ENCODE measurements at places on chromosomes 11 and 22.

DNA sequence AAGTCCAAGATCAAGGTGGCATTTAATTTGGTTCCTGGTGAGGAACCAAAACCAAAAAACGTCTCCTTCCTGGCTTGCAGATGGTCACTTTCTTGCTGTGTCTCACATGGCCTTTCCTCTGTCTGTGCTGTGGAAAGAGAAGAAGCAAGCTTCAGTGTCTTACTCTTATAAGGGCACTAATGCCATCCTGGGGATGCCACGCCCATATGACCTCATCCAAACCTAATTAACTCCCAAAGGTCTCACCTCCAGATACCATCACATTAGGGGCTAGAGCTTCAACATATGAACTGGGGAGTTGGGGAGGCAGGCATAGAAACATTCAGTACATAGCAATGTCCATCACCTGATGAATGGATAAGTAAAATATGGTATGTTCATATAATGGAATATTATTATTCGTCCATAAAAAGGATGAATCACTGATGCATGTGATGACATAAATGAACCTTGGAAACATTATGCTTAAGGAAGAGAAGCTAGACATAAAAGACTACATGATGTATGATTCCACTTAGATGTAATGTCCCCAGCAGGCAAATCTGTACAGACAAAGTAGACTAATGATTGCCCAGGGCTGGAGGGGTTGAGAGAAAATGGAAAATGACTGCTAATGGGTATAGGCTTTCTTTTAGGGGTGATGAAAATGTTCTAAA, 78.6 kb upstream of the B3GNT6 start:
- no peak for DNase-seq

- no peak for DNase-seq
Observed at GRCh38 chr11:12172493-12173013, 62.2 kb downstream of the MICAL2 start.

- no peak for DNase-seq
Observed at GRCh38 chr11:128341280-128342248, 245.8 kb downstream of the ETS1 start.

DNA sequence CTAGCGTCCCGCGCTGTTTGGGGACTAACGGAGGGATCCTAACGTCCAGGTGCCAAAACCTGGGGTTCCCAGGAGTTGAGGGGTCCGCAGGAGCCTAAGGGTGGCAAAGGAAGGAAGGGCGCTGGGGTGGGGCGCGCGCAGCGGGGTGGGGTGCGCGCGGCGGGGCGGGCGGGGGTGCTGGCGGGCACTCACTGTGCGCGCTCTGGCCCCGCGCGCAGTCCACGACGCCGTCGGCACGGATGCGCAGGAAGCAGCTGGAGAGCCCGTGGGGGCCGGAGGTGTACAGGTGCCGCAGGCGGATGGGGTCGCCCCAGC, 412 bp downstream of the FGF19 start:
- DNase-seq = no peak

- no peak for DNase-seq
Observed at GRCh38 chr11:66112601-66113499, 42.8 kb downstream of the PACS1 start.

DNA sequence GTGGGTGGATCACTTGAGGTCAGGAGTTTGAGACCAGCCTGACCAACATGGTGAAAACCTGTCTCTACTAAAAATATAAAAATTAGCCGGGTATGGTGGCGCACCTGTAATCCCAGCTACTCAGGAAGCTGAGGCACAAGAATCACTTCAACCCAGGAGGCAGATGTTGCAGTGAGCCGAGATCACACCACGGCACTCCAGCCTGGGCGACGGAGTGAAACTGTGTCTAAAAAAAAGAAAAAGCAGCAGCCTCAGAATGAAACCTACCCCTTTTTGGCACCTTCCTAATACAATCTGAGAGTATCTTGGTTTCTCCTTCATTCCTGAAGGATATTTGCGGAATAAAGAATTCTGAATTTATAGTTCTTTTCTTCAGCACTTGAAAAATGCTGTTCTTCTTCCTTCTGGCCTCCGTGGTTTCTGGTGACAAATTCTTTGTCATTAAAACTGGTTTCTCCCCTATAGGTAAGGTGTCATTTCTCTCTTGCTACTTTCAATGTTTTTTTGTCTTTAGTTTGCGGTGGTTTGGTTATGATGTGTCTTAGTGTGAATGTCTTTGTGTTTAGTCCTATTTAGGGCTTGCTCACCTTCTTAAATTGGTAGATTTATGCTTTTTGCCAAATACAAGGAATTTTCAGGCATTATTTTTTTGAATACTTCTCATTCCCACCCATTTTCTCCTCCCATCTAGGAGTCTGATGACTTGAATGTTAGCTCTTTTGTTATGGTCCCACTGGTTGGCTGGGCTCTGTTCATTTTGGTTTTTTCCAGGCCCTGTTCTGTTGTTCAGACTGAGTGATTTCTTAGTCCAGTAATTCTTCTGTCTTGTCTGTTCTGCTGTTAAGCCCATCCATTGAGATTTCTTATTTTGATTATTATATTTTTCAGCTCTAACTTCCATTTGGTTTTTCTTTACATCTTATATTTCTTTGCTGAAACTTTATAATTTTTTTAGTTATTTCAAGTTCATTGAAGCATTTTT, 15.4 kb downstream of the ASRGL1 start:
- no peak for DNase-seq

- DNase-seq = no peak
Observed at GRCh38 chr11:12215181-12215593, 104.8 kb downstream of the MICAL2 start.

GRCh38 chr22:35316751-35317150, 17.1 kb downstream of the TOM1 start:
- no peak for DNase-seq

DNA sequence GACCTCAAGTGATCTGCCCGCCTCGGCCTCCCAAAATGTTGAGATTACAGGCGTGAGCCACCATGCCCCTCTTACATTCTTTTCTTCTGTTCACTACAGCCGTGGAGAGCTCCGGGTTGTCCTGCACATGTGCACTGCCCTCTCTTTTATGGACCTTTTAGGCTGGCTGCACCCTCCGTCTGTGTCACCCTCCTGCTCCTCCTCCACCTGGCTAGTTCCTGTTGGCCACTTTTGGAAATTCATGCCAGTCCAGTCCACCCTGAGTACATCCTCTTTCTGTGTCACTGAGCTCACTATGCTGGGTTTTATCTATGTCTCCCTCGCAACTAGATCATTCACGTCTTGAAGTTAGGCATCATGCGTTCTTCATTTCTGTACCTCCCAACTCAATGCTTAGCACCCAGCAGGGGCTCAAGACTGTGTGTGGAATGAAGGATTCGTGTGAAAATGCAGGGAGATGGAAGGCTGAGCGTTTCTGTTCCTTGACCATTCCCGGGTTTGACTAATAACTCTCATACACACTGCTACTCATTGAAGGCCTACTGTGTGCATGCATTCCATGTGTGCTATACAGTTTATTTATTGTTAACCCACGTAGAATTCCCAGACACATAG, 60.6 kb downstream of the PTPRJ start:
- no peak for DNase-seq

DNA sequence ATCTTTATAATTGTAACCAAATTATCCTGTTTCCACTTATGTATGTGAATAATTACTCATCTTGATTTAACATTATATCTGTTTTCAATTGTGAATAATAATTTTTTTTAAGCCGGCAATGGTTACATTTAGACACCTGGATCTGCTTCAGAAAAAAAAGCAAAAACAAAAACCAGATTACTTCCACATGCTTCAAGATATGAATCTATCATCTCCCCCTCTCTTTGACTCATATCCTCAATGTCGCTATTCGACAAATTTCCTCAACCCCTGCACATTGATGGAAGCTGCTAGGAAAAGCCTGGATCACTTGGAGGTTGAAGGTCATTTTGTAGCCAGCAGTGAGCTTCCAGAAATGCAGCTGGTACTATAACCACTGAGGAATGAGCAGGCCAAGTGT, 42.7 kb downstream of the SLC1A2 start:
- DNase-seq = no peak

GRCh38 chr11:132556316-132556715, 976.0 kb downstream of the OPCML start:
- no peak for DNase-seq

- DNase-seq = no peak
Observed at GRCh38 chr11:100593291-100593690, 93.8 kb upstream of the ARHGAP42 start.

DNA sequence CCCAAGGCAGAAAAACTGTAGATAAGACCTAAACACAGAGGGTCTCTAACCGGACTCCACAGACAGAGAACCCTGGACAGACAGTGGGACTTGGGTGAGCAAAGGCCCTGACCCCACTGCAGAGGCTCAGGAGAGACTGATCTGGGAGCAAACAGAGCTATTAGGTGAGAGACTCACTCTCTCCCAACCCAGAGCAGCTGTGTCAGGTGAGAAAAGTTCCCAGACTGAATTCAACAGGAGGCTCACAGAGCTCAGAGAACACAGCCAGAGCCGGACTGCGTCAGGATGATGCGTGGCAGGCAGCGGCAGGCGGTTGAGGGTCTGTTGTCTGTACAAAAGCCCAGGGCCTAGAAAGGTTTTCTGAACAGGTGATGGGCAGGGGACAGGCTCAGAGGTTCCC, 5.5 kb downstream of the RFPL2 start:
- DNase-seq = no peak

GRCh38 chr11:101113540-101113939, 16.1 kb downstream of the PGR start:
- no peak for DNase-seq

DNA sequence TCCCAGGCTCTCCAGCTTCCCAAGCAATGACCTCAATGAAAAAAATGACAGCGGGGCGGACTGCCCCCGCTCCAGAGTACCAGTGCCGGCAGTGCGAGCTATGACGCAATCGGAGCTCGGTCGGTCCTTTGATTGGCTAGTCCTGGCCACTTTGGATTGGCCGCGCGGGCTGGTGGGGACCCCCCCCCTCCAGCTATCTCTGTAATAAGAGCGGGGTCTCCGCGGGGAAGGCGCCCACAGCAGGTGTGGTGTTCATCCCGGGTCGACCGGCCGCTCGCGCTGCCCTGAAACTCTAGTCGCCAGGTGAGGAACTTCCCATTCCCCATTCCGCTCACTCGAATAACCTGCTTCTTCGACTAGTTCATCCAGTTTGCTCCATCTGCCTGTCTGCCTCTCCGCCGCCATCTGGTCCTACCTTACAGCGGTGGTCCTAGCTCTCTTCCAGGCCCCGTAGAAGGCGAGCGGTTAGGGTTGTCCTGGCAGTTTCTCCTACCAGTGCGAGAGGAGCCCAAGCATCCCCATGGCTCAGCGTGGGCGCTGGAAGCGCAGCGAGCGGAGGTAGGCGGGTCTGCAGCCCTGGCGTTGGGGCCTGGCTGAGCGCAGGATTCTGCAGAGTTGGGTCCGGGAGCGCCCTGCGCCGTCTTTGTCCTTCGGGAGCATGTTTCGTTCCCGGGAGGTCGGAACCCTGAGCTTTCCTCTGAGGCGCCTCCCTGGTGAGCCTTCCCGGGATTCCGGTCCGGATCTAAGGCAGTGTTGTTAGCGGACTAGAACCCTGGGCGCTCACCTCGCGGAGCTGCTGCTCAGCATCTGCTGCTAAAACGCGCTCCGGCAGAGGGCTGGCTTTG, at the start of gene CALCB:
Gene CALCB (plus strand): TSS at position 233 of the 845 bp plus-strand sequence. CDS start 1,126 bp downstream, outside the sequence.
- no peak for DNase-seq

GRCh38 chr11:31884080-31884479, 73.0 kb upstream of the PAX6 start:
- DNase-seq = no peak

DNA sequence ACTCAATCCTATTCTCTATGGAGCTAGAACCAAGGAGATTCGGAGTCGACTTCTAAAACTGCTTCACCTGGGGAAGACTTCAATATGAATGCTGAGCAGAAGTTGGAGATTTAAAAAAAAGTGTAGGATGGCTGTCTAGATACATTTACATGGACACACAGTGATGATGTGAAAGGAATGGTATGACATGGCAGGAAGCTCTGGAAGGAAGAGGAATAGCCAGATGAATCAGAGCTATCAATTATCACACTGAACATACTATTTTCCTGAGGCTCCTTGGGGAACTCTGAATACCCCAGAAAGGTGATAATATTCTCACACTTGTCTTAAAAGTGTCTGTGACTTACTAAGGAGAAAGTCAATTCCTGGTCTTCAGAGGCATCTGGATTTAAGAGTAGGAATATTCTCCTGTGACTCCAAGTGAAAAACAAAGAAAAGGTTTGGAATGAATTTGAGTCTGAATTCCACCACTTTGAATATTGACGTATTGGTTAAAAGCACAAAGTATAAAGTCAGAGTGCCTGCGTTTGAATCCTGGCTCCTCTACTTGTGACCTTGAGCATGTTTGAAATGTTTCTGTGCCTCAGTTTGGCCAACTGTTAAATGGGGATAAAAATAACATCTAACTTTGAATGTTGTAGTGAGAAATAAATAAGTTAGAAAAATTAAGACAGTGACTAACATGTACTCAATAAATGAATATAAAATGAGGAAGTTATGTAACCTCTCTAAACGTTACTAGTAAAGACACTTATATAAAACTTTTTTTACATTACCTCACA, 1.3 kb downstream of the OR52D1 start:
- DNase-seq = no peak

GRCh38 chr22:25570486-25570885, 6.0 kb downstream of the GRK3 start:
- no peak for DNase-seq

DNA sequence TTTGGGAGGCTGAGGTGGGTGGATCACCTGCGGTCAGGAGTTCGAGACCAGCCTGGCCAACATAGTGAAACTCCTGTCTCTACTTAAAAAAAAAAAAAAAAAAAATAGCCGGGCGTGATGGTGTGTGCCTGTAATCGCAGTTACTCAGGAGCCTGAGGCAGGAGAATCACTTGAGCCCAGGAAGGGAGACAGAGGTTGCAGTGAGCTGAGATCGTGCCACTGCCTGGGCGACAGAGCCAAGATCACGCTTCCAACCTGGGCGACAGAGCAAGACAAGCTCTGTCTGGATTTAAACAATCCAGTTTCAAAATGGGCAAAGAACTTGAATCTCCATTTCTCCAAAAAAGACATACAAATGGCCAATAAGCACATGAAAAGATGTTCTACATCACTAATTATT, 12.5 kb downstream of the LMO2 start:
- no peak for DNase-seq

- DNase-seq = no peak
Observed at GRCh38 chr11:67337257-67337656, 16.1 kb downstream of the POLD4 start.

DNA sequence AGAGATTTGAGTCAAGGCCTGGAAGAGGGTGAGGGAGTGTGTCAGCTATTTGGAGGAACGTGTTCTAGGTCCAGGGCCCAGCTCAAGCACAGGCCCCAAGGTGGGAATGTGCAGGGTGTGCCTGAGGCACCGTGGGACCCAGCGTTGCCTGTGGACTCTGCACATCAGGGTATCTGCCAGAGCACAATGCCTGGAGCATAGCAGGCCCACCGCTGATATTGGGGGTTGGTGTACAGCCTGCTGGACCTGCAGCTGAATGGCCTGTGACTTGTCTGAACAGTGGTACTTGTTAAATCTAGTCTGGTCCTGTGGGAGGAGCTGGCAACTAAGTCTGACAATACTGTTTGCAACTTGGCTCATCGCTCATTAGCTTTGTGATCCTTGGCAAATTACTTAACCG, 131.7 kb downstream of the GRIK4 start:
- DNase-seq = no peak

GRCh38 chr11:125464666-125465065, 31.4 kb downstream of the FEZ1 start:
- no peak for DNase-seq

Data from GM12891 (cell line).